ENCODE measurements at places on chromosomes 3 and 15. TPM values are rescaled to one million over a fixed set of nuclear protein-coding genes. Genes with fewer than 3 reads are reported as not detected.
A peak's percentile ranks its signal among the peaks of the same experiment; 100 is the strongest.

Gene NTRK3
- total RNA-seq = 2.4 TPM

Gene IMPG2
- total RNA-seq = 0.02 TPM

Gene CCDC33
- total RNA-seq = 4.5 TPM

Gene ZMYND10
- 0.61 TPM for total RNA-seq

Gene CKMT1A
- 35.5 TPM for total RNA-seq

Gene TMED3
- 46.4 TPM for total RNA-seq

Gene FEZF2
- total RNA-seq = 0.11 TPM

Gene FBXW12
- 0.59 TPM for total RNA-seq

Gene GOLGA6L4
- 2.8 TPM for total RNA-seq

DNA sequence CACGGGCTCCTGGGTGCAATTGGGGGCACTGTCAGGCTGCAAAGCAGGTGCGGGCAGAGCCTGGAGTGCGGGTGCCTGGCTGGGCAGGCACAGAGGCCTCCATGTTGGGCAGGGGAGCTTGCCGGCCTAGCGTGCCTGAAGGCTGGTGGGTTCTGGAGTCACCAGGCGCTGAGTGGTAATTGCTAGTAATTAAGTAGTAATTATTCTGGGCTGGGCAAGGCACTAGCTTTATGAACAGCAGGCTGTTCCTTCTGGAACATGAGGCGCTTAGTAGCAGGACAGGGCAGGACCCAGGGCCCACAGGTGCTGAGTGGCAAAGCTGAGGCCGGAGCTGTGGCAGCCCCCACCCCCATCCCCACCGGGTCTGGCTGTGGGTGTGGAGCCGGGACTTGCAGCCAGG lies 25.3 kb downstream of the PLXNA1 start:
- no peaks in the 10 kb centered on the region for H3K27me3 ChIP-seq
- H3K4me1 ChIP-seq = no peaks in the 10 kb centered on the region

DNA sequence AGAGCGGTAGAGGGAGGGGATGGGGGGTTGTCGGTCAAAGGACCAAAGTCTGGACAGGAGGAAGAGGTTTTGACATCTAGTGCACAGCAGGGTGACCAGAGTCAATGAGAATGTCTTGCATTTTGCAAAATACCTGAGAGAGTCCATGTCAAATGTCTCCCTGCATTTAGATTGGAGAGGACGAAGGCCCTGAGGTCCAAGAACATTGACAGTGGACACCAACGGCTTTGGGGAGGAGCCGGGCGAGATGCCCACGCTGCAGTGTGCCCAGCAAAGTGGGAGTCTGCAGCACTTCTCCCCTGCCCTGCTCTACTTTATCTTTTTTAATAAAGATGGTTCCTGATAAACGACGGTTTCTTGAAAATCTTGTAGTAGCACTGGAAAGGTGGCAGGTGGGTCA lies 67.4 kb upstream of the TAMM41 start:
- H3K27ac ChIP-seq = no peak overlapping the region
- no peaks in the 10 kb centered on the region for H3K27me3 ChIP-seq
- peak; percentile 10 for DNase-seq
- H3K4me1 ChIP-seq = no peaks in the 10 kb centered on the region
- no peaks in the 10 kb centered on the region for H3K36me3 ChIP-seq

DNA sequence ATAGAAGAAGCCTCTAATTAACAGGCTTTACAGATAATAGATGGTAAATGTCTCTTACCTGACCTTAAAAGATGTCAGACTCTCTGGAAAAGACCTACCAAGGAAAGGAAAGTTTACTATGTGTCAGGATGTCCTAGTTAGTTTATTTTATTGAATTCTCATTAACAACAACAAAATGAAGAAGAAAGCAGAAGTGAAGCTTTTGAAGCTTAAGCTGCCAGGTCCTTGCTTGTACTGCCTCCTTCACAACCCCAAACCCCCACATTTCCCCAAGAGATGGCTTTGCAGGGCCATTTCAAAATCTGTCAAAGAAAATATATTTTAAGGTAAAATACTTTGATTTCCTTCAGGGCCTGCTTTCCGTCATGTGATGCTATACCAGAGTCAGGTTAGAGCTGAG lies 798.4 kb downstream of the TUSC7 start:
- no peaks in the 10 kb centered on the region for H3K4me1 ChIP-seq
- no peak overlapping the region for H3K4me3 ChIP-seq
- DNase-seq = no peak
- no peaks in the 10 kb centered on the region for H3K27me3 ChIP-seq
- H3K36me3 ChIP-seq = peaks cover 4% of the 10 kb centered on the region

DNA sequence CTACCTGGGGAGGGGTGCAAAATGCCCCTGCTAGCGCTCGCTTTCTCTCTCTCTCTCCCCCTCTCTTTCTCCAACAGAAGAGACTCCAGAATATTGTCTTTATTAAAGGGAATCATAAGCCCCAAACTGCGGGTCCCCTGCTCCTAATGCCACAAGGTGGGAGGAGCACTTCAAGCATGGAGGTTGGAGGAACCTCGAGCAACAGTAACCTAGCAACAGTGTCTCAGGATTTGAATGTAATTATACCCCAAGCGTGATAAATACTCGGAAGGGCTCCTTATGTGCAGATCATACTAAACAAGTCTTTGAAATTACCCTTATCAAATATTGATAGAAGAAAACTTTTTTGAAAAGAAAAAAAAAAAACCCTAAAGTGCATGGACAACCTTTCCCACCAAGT lies 582.2 kb upstream of the PPP2R3A start:
- H3K27ac ChIP-seq = no peak overlapping the region
- H3K4me3 ChIP-seq = no peak overlapping the region
- no peaks in the 10 kb centered on the region for H3K4me1 ChIP-seq
- no peak for DNase-seq
- H3K36me3 ChIP-seq = no peaks in the 10 kb centered on the region
- H3K27me3 ChIP-seq = no peaks in the 10 kb centered on the region

DNA sequence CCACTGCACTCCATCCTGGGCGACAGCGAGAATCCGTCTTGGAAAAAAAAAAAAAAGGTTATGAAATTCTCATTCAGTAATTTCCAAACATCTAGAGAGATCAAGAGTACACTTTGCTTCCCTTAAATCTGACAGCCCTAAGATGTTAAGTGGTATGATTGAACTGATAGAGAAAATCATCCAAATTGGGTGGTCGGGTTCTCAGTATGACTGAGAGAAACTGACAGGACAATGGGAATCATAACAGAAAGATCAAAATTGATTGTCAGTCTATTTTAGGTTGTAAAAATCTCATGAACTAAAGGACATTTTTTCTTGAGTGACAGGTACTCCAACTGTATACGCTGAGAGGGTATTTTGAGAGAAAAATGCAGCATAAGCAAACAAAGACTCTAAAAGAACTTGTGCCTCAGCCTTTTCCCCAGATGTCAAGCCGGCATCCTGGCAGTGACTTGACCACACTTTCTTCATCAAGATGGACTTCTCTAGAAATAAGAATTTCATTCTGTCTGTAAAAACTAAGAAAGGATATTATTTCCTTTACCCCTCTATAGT lies 65.8 kb downstream of the MYO5A start:
- H3K4me3 ChIP-seq = no peak overlapping the region
- no peak overlapping the region for H3K27ac ChIP-seq
- H3K27me3 ChIP-seq = no peaks in the 10 kb centered on the region
- no peak for DNase-seq
- H3K4me1 ChIP-seq = peaks cover 11% of the 10 kb centered on the region
- H3K36me3 ChIP-seq = peaks cover 18% of the 10 kb centered on the region

- H3K4me3 ChIP-seq = no peak overlapping the region
- no peaks in the 10 kb centered on the region for H3K36me3 ChIP-seq
- no peaks in the 10 kb centered on the region for H3K4me1 ChIP-seq
Measured at GRCh38 chr3:58627570-58627885, 39.0 kb downstream of the FAM3D start.

- H3K4me1 ChIP-seq = no peaks in the 10 kb centered on the region
- H3K36me3 ChIP-seq = no peaks in the 10 kb centered on the region
- H3K27me3 ChIP-seq = no peaks in the 10 kb centered on the region
- no peak overlapping the region for H3K27ac ChIP-seq
- no peak overlapping the region for H3K4me3 ChIP-seq
Measured at GRCh38 chr3:46095307-46095706, 68.0 kb upstream of the XCR1 start.

DNA sequence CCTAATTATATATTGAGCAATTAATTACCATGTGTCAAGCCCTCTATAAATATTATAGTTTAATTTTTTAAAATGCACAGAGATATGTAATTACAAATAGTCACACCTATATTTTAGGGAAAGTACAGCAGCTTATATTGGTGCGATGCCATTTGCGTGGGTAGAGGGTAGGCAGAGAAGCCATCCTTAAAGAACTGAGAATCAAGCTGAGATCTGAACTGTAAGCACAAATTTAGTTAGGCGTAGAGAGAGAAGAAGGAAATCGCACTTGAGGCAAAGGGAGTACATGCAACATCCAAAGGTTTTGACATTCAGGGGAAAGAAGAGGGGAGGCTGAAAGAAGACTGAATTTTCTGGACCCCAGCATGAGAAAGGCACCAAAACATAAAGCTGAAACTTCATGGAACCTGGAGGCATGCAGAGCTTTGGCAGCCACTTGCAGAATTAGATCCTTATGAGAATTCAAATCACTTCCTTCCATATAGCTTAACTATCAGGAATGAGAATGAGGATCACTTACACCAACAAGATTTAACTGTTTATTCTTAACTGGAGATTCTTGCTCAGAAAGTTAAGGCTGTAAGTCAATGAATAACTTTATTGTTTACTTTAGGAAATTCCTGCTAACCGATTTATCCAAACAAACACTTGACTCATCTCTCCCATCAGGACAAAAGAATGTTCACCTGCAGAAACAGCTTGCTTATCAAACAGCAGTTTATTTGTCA lies 114.3 kb downstream of the TGFBR2 start:
- H3K4me3 ChIP-seq = no peak overlapping the region
- H3K27me3 ChIP-seq = no peaks in the 10 kb centered on the region
- H3K27ac ChIP-seq = no peak overlapping the region
- H3K36me3 ChIP-seq = no peaks in the 10 kb centered on the region

- no peak overlapping the region for H3K4me3 ChIP-seq
- no peaks in the 10 kb centered on the region for H3K27me3 ChIP-seq
- DNase-seq = no peak
- no peaks in the 10 kb centered on the region for H3K36me3 ChIP-seq
- no peaks in the 10 kb centered on the region for H3K4me1 ChIP-seq
Measured at GRCh38 chr3:114790752-114791151, 356.3 kb downstream of the ZBTB20 start.

DNA sequence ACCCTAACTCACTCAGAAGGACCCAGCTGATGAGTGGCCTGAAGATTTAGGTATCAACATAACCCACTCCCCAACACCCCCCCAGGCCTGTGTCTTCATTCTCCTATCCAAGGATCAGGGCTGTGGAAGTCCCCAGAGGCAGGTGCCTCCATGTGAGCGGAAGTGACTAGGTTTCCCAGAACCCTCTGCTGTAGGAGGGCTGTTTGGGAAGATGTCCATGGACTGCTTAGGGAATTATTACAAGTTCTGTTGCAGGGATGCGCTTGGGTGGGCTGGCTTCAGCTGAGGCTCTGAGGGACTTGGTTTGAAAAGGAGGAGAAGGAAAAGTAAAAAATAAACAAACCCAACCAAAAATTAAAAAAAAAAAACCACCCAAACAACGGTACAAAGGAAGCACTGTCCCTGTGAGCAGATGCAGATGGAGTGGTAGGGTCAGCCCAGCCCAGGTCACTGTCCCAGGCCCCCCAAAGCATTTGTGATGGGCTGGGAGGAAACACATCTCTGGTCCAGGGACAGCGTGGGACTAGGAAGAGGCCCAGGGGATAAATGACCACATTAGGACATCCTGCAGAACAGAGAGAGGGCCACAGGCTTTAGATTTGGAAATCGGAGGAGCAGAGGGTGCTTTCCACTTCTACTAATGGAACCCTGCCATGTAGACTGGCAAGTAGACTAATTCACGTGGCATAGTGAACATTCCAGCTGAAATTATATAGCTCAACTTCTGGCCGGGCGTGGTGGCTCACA lies 12.2 kb upstream of the APOD start:
- no peak overlapping the region for H3K27ac ChIP-seq
- H3K27me3 ChIP-seq = no peaks in the 10 kb centered on the region
- peaks cover 6% of the 10 kb centered on the region for H3K36me3 ChIP-seq
- DNase-seq = no peak
- no peaks in the 10 kb centered on the region for H3K4me1 ChIP-seq
- H3K4me3 ChIP-seq = no peak overlapping the region

DNA sequence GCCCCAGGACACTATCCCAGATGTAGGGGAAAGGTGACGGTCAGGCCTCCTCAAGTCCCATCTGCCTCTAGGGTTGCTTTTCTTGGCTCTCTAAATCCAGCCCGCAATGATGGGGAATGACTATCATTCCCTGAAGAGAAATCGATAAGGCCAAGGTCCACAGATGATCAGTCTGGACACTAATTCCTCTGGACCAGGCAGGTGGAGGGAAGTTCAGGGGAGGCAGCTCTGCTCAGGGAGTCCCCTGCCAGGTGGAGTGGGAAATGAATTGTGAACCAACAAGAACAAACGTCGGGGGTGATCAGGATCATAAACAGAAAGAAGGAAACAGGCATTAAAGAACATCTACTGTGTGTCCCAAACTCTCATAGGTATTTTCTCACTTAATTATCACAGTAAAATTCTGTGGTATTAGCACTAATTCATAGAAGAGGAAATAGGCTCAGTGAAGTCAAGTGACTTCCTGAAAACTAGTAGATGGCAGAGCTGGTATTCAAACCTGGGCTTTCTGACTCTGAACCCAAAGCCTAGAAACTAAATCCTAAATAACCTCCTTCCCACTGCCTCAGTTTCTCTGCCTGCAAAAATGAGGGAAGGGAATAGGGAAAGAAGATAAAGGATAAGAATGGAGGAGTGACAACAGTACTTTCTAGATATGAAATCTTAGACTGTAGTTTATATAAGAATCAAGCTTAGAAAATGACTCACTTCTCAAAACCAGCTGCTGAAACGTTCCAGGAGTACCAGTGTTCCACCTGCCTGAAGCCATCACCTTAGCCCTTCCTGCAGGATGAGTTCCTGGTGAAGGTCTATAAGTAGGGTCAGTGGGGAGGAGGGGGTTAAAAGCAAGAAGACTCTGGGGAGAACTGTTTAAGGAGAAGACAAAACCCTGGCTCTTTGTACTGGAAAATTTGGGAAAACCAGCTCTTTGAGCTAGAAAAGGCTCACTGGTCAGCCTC lies 7.5 kb downstream of the BMF start:
- no peaks in the 10 kb centered on the region for H3K27me3 ChIP-seq
- H3K36me3 ChIP-seq = peaks cover 12% of the 10 kb centered on the region
- H3K4me3 ChIP-seq = no peak overlapping the region
- H3K4me1 ChIP-seq = peaks cover 36% of the 10 kb centered on the region

DNA sequence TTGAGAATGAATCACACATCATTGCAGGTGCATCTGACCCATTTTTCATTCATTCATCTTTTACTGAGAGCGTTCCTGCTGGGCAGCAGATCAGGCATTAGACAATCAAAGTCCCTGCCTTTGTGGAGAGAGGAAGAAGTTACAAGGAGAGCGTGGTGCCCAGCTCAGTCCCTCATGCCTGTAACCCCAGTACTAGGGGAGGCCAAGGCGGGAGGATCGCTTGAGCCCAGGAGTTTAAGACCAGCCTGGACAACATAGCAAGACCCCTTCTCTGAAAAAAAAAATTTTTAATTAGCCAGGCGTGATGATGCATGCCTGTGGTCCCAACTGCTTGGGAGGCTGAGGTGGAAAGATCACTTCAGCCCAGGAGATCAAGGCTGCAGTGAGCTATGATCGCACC lies 35.0 kb upstream of the MEX3B start:
- DNase-seq = no peak
- no peaks in the 10 kb centered on the region for H3K4me1 ChIP-seq

- no peaks in the 10 kb centered on the region for H3K4me1 ChIP-seq
- H3K4me3 ChIP-seq = no peak overlapping the region
- DNase-seq = no peak
- H3K36me3 ChIP-seq = no peaks in the 10 kb centered on the region
- H3K27ac ChIP-seq = no peak overlapping the region
Measured at GRCh38 chr3:42690766-42691680, 5.7 kb downstream of the KLHL40 start.

GRCh38 chr3:154040283-154040682 lies 80.9 kb upstream of the ARHGEF26 start:
- H3K27me3 ChIP-seq = no peaks in the 10 kb centered on the region
- DNase-seq = no peak
- H3K36me3 ChIP-seq = no peaks in the 10 kb centered on the region
- H3K4me3 ChIP-seq = no peak overlapping the region
- H3K4me1 ChIP-seq = no peaks in the 10 kb centered on the region
- no peak overlapping the region for H3K27ac ChIP-seq

All from H9 (cell line).